Activated CD8-positive, alpha-beta memory T cell treated with anti-CD3 and anti-CD28 coated beads for 48 hours (primary cell): ENCODE measurements at places on chromosomes 6 and 20.

GRCh38 chr6:163427498-163428254, 13.2 kb downstream of the QKI start:
- no peak for DNase-seq

DNA sequence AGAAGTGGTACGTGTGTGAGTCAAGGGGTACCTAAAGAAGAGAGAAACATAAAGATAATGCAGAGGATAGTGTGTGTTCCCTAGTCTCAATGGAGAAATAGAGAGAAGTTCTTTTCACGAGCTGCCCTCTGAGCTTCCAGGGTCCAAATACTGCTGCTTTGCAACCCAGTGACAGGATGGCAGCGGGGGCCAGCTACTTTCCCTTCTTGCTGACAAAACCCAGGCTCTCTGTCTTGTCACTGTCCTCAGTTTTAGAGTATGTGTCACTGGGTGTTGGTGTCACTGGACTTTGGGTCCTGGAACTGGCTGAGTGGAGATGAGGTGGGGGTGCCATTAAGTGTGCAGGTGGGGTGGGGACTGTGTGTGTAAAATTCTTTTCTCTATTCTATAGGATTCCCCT, 265.6 kb downstream of the CDC5L start:
- no peak for DNase-seq

DNA sequence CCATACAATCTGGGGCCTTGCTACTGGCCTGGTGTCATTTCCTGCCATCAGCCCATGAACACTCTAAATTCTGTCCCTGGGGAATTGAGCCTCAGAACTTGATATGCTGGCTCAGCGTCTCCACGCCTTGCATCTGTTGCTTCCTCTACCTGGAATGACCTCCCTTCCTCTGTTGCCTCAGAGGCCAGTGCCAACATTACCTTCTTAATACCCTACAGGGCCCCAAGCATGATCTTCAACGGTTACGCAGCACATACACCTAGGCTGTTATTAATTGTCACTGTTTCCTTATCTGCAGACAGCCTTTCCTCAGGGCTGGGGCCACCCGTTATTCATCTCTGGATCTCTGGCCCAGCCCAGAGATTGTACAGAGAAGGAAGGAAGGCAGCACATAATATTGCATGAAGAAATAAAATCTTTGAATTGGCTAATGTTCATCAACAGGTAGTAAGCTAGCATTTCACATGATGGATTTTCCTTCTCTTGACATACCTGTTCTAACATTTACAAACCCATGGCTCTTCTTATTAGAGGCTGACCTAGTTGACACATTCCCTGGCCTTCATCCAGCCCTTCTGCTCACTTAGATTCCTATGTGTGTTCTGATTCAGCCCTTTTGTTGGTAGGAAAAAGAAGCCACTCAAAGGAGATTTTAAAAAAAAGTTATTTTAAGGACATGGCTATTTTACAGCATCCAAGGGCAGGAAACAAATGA, 8.4 kb upstream of the RNF182 start:
- DNase-seq: no peak

DNA sequence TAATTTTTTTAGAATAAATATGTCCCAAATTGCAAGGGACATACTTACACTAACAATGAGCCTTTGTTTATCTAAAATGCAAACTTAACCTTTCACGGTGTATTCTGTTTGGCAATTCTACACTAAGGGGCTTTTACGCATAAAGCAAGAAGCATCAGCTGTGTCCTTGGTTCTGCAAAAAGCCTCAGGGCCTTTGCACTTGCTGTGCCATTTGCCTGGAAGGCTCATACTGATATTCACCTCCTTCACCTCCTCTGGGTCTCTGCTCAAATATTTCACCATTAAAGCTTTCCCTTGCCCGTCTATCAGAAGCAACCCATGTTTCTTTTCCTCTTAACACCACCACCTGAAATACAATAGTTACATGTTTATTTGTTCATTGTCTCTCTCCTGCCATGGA, 8.9 kb upstream of the BMP7 start:
- no peak for DNase-seq

DNA sequence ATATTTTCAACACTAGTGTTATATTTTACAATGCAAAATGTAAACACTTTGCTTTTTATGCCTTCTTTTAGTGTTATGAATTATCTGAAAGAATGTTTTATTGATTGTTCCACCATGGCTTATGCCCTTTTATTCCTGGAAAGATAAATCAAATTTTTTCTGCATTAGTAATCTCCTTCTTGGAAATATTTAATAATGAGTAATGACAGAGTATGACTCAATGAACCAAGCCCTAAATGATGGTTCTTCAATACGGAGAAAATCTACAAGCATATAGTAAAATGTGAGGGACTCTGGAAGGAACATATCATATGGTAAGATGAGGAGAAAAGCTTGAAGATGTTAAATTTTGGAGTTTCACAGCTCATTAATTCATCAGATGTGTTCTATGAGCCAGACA, 929.6 kb downstream of the C6orf118 start:
- DNase-seq: no peak

DNA sequence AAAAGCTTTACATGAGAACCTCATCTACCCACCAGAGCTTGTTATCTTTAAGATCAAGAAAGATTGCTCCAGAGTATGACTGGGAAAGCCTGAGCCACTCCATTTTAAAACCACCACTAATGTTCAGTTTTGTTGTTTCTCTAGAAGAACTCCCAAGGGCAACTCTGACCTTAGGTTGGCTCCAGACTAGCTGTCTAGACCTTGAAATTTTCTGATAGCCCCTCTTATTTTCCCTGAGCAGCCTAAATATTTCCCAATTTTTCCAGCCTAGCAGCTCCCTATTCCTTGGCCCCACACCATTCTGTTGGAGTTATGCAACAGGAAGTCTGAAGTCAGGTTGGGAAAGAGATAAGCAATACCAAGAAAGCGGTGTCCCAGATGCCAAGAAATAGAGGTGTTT, 84.6 kb upstream of the TCF21 start:
- DNase-seq: no peak

GRCh38 chr6:73728548-73729205, 32.7 kb downstream of the CD109 start:
- peak; percentile 14 for DNase-seq

DNA sequence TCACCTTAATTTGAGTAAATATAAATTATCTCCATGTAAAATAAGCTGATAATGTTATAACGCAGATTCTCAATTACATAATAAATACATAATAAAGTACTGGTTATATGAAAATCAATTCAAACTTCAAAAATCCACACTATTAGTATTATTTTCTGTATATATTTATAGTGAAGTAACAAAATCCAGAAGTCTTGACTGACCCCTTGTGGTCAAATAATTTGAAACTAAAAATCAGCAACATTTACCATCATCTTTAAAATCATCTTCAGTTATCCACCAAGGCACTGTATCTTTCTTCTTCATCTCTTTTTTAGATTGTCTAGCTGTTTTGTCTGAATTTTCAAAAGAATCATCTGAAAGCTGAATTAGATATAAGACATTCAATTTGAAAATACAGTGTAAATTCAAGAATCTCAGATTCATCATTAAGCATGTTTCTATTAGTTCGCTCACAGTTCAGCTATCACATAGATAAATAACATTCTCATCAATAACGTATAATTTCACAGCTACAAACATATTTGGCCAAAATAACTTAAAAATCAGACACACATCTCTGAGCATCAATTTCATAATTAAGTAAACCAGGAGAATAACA, 6.5 kb downstream of the CEP162 start:
- no peak for DNase-seq

DNA sequence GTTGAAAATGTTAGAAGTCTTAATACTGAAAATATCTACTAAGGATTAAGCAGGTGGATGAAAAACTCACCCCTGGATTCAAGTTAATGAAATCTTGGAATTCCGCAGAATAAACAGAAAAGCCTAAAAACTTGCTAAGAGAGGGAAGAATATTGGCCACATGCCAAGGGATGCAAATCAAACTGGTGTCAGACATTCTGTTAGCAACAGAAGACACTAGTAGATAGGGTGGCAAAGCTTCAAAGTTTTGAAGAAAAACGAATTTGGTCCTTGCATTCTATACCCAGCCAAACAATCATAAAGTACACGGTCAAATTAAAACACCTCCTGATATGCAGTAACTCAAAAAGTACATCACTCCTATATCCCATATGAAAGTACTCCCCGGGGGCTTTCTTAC, 77.1 kb upstream of the ADTRP start:
- DNase-seq: no peak

GRCh38 chr20:21183722-21184121, 57.8 kb downstream of the KIZ start:
- no peak for DNase-seq
